ENCODE measurements at places on chromosomes 7 and 10.

DNA sequence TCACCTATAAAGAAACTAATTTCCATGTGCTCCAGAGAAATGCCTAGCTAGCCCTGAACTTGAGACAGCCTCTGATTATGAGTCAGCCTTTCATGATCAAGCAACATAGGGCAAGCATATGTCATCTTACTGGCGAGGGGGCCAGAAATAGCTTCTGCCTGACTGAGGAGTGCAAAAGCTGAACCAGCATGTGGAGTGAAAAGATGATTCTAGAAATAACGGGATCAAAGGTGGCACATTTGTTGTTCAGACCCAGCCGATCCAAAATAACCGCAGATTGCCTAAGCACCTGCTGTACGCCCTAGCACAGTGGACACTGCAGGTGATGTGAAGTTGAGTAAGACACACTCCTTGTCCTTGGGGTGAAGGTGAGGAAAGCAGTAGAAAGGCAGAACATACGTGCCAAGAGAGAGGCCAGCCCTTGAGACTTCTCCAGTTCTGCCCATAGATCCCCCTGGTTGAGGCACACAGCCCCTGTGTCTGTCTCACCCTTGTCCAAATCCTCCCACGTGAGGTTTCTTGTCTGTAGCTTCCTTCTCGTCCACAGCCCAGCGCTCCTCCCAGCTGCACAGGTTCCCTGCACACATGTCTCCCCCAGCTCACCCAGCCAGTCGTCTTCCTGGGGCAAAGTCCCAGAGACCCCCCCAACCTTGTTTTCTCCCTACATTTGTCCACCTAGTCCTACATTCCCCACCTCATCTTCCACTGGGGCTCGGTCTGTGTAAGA, 2.8 kb upstream of the BCL7B start:
- no peak for DNase-seq

DNA sequence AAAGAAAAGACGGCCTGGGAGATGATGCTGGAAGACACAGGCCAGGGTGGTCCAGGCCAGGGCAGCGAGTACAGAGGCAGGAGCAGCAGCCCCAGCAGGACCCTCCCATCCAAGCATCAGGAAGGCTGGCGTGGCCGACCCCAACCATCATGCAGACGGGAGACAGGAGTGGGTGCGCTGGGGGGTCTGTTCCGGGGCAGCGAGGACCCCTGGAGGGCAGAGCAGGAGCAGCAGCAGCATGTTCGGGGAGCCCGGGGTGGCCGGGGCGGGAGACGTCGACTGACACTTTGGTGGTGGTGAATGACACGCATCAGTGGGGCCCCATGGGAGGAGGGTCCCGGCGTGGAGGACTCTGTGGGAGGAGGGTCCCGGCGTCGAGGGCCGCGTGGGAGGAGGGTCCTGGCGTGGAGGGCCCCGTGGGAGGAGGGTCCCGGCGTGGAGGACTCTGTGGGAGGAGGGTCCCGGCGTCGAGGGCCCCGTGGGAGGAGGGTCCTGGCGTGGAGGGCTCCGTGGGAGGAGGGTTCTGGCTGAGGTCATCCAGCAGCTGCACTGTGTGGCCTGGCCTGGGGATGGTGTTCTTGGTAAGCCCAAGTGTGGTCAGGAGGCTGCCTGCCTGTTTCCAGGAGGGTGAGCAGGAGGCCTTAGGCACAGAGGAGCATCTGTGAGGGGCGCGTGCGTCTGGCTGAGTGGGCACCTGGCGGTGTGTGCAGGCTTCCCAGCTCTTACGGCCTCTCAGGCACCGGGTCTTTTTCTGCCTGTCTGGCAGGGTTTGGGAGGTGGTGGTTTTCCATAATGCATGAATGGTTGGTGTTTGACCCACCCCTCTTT, 38.9 kb downstream of the FAM20C start:
- no peak for DNase-seq

DNA sequence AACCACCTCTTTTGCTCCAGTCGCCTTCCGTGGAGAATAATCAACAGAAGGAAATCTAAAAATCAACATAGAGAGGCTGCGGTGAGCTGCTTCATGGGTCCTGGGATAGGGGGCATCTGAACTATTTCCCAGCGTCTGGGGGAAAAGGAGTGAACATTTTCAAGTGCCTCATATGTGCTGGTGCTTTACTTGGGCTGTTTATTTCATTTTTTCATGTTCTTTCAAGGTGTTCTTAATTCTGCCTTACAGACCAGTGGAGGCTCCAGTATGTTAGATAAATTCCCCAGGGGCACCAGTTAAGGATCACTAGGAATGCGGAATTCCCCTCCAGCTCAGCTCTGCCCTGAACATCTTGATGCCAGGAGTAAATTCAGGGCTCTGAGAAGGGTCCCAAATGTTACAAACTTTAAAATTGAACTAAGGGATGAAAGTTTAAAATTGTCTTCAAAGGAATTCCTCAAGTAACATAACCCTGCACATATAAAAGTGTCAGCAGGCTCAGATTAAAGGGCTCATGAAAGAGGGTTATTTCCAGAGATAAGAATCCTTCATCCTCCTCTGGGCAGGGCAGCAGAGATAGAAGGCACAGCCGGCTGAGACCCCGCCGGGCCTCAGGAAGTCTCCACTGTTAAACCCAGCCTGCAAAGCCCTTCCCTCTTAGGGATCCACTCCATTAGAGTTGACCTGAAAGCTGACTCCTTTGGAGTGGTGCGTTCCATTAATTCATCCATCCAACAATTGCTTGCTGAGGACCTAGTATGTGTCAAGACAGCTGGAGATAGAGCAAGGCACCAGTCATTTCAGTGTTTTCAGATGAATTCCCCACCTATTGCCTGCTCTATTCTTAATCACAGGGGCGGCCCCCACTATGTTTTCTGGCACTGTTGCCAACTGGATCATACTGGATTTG, 345.8 kb downstream of the KCNMA1 start:
- no peak for DNase-seq

DNA sequence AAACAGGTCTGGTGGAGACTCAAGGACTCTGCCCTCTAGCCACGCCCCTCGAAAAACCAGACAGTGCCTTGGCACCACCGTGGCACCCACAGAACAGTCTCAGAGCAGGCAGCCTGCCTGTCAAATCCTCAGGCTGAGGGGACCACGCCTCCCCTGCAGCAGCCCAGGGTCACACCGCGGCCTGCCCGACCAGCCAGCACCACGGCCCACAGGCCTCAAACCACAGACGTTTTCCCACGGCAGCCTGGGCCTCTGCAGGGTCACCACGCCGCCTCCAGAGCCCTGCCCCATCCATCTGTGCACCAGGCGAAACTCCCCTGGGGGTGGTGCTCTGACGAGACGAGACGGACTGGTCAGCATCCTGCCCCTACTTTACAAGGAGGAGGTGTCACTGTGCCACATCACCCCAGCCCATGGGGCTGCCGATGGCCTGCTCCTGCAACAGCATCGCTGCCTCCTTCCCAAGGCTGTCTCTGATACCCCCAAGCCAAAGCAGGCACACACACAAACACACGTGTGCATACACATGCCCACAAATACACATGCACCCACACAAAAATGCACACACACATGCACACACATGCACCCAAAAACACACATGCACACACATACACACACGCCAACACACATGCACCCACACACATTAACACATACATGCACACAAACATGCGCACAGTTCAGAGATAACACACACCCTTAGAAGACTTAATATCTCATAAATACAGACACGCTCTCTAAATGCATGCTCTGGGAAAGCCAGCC, 24.6 kb downstream of the PAPOLB start:
- peak; percentile 8 for DNase-seq

- DNase-seq, result no peak
Observed at GRCh38 chr10:95266674-95267095, 24.1 kb downstream of the PDLIM1 start.

DNA sequence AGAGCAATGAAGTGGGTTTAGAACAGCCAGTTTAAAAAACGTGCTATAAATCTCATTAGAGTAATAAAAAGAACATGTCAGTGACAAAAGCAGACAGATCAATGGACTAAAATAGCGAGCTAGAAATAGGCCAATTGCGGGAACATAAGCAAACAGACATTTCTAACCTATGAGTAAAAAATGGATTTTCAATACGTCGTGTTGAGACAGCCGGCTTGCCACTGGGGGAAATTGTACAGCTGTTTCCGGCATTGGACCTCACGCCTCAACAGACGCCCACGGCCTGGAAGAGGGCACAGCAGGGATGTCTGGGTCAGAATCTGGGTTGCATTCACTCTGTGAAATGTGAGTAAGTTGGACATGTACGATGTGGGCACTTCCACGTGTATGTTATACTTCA, 92.9 kb downstream of the SVOPL start:
- DNase-seq, result no peak

- DNase-seq, result no peak
Observed at GRCh38 chr10:122507616-122508015, 46.3 kb downstream of the HTRA1 start.

DNA sequence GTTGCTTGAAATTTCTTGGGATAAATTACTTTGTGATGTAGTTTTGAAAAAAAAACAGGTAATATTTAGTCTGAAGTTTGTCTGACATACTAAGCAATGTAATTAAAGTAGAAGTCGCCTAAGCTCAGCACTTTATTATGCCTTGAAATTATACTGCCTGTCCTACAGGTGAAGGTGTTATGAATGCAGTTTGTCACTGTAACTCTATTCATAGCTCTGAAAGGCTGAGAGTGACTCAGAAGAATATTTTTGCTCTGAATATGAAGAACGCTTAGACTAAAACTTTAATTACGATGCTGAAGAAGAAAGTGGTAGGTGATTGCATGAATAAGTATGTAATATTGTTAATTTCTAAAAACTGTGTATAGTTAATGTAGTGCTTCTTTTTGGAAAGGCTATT, 9.2 kb downstream of the CFTR start:
- no peak for DNase-seq

GRCh38 chr7:40604601-40605438, 470.0 kb downstream of the SUGCT start:
- DNase-seq, result no peak

DNA sequence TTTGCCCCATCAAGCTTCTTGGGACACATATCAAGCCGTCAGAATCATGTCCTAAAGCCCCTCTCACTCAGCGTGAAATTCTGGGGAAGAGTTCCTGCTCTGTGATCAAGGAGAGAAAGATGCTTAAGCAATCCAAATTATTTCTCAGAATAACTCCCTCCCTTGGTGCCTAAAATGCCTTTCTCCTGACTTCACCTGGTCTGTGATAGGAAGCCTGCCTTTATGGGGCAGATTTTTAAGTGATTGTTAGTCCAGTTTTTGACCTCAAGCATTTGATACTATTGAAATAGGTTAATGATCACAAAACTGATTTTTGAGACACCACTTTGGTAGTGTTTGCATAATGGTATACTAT, 76.4 kb upstream of the MAGI2 start:
- DNase-seq, result no peak

DNA sequence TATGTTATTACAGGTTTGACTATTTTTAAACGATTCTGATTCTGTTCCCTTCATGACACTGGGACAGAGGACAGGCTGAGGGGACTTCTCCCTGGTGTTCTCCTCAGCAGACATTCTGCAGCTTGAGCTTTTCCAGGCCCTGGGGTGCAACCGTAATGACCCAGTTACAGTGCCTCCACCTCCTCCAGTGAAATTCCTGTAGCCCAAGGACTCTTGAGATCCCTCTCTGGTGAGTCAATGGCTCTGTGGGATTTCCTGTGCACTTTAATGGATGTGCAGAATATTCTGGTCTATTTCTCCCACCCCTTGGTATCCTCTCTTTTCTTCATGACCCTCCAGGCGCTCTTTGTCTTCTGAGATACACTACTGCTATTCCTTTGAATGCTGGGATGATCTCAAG, 319.3 kb downstream of the INHBA start:
- no peak for DNase-seq

DNA sequence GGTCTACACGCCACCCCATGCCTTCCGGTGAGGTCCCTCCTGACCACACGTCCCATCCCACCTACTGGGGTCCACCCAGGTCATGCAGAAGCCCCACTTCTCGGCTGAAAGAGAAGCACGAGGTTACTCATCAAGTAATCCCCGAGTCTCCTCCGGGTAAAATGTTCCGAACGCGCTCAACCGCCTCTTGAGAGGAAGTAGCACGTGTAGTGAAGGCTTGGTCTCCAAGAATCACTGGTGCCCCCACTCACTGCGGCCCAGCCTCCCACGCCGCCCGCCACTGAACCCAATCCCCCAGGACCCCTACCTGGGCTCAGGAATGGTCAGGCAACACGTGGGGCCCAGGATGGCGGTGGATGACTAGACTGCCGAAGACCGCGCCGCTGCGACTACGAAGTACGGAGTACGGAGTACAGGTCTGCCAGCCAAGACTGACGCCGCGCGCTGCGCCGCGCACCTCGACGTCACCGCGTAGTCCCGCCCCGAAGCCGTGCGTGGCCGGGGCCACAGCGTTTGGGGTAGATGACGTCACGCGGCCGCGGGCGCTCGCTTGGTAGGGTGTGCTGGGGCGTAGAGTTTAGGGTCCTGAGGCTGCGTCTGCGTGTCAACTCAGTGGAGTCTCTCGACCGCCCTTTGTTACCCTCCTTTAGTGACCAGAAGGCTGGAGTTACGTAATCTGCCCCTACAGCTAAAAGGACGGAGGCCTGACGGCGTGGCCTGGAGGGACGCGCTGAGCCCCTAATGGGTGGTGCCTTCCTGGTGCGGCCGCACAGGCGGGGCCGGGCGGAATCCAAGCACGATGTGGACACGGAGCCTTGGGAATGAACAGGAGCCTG, 7.6 kb upstream of the MYO1G start:
- DNase-seq, result peak; percentile 96

DNA sequence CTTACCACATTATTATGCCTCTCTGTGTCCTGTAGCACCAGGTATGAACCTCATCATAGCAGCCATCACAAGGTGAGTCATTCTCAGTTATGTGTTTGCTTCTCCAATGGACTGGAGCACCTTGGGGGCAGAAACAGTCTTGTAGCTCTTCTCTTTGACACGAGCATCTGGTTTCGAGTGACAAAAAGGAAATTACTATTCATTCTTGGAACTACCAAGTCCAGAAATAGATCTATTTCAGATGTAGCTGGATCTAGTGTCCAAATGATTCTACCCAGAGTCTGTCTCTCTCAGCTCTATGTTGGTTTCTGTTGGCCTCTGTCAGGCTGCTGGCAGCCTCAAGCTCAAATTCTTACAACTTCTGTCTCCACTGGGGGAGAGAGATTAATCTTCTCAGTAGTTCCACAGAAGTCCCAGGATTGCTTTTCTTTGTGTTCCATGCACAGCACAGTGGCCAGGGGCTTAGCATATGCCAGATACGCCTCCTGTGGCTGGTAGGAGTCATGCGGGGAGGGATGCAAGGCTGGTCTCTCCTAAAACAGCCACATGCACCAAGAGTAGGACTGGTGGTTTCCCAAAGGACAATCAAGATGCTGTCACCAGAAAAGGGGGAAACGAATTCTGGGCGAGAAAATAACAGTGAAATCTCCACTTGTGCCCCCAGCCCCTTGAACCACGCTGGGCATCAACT, 37.2 kb upstream of the PAPSS2 start:
- DNase-seq, result no peak

DNA sequence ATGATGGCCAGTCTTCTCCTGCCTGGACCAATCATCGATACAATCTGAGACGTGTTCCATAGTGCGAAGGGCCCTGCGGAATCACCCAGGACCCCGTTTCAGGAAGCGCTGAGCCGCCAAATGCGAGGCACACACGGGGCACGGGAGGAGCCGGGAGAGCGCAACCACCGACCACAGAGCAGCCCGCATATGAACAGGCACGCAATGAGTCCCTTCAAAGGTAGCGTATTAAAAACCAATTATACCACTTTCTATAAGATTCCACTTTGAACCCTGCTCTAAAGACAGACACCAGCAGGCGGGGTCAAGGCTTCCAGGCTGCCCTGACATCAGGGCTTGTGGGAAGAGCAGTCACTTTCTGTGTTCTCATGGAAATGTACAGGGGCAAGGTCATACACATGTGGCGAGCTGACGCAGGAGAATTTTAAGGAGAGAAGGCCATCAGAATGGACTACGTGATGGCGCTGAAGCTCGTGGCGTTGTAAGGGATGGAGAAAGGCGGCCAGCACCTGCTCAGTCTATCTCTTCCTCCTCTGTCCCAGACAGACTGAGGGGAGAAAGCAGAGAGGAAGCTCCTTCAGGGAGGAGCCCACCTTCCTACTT, 46.2 kb downstream of the AMZ1 start:
- no peak for DNase-seq
